DMS79 treated with DMSO at 0.1 percent for 48 hours (cell line): ENCODE measurements at places on chromosomes 6 and 20.

GRCh38 chr6:166900130-166900708 is 56.1 kb downstream of the RNASET2 start:
- DNase-seq: no peak

GRCh38 chr6:25685251-25685650 is 33.2 kb downstream of the SCGN start:
- no peak for DNase-seq

DNA sequence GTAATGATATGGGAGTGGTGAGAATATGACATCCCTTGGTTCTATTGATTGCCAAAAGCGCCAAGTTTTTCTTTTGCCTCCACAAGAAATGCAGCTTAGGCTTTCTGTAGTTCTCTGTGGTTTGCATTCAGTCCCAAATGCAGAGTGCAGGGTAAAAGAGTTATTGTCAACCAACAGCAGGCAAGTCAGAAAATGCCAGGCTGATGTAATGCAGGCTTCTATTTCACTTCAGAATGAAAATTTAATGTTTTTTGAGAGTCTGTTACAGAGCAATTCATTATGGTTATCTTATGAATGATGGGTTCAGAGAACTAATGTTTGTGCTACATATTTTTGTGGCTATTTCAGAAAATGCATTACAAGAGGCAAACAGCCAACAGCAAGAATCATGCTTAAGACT is 293.5 kb downstream of the CENPW start:
- DNase-seq: no peak

DNA sequence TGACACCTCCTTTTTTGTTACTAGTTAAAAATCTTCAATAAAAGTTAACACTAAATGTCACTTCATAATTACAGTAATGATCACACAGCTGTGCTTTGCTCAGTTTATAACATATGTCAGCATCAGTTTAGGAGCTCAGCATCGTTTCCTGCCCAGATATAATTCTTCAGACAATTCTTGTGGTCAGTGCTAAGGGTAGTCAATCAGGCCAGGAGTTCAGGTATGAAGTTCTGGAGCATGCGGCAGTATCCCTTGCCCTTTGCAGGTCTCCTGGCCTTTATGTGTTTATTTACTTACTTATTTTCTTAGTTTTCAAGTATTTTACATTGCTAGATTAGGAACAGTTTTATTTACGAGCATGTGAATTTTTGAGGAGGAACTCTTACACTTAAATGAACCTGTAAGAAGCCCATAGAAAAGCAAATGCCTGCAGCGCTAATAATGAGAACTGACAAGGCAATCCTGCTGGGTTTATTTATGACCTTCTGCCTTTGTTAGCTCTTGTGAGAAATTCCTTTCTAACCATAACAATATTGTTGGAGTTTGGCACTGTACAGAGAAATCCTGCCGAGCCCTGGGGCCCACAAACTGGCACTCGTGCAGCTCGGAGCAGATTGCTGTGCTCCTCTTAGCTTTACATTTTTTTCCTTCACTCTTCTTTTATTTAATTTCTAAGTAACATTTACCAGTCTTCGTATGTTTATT is 252.8 kb downstream of the TMEM242 start:
- peak; percentile 81 for DNase-seq

- peak; percentile 48 for DNase-seq
These were observed 12.9 kb downstream of the TGM2 start for GRCh38 chr20:38152175-38152620.

DNA sequence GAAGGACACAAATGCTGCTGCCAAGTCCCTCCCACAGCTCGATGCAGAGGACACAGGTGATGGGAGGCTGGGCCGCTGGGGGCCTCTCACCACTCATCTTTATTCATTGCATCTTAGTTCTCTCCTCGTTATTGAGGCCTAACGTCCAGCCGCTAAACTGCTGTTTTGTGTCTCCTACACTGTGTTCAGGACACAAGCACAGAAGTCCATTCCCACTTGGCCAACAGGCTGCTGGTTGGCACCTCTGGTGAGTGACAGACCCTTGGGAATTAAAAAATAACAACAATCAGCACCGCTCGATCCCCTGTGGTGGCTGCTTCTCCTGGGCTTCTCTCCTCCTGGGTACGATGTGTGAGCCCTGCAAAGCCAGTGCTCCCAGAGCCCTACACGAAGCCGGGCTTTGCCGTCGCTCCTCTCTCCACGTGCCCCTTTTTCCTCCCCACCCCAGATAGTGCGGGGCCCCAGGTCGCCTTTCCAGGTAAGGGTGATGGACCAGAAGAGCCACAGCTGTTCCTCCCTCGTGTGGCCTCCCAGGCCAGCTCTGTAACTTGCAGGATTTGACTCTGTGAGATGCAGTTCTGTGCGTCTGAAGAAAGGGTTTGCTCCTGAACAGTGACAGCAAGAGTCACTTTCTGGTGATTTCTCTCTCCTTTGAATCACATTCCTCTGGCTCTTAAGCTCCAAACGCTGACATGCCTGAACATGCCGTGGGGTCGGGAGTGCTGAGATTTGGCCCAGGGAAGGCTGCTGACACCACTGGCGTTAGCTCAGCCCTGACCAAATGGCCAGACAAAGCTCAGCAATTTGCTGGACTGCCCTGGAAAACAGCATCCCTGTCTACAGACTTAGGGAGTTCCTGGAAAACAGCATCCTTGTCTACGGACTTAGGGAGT is 59.3 kb downstream of the DLL1 start:
- DNase-seq: no peak

- DNase-seq: no peak
These were observed 268.6 kb downstream of the DLL1 start for GRCh38 chr6:170022291-170022722.

- no peak for DNase-seq
These were observed 96.8 kb downstream of the ARMC2 start for GRCh38 chr6:108944707-108945680.

DNA sequence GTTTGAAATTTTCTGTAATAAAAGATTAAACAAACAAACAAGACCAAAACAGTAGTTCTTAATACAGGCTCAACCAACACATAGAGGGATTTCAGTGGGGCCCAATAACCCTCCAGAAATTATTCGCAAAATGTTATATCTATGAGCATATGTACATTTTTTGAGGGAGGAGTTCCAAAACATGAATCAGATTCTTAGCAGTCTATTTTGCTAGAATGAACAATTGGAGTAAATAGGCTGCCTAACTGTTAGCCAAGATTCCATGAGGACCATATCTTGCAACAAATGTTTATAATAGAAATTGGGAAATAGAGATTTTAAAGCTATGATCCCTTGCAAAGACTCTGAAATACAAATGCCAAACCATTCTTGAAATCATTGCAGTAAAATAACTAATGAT is 186.3 kb downstream of the AKAP7 start:
- no peak for DNase-seq

DNA sequence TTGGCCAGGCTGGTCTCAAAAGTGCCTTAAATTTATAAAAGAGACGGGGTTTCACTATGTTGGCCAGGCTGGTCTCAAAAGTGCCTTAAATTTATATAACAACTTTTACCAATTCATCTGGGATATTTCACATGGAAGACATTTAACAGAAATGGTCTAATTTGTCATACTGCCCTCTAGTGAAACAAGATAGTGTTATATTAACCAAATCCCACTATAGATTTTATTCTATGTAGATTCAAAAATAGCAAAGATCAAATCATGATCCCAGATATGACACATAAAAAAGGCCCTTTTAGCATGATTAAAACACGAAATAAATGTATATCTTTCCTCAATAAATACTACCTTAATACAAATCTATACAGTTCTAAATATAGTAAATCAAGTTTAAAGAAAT is 102.8 kb upstream of the TFAP2D start:
- no peak for DNase-seq

DNA sequence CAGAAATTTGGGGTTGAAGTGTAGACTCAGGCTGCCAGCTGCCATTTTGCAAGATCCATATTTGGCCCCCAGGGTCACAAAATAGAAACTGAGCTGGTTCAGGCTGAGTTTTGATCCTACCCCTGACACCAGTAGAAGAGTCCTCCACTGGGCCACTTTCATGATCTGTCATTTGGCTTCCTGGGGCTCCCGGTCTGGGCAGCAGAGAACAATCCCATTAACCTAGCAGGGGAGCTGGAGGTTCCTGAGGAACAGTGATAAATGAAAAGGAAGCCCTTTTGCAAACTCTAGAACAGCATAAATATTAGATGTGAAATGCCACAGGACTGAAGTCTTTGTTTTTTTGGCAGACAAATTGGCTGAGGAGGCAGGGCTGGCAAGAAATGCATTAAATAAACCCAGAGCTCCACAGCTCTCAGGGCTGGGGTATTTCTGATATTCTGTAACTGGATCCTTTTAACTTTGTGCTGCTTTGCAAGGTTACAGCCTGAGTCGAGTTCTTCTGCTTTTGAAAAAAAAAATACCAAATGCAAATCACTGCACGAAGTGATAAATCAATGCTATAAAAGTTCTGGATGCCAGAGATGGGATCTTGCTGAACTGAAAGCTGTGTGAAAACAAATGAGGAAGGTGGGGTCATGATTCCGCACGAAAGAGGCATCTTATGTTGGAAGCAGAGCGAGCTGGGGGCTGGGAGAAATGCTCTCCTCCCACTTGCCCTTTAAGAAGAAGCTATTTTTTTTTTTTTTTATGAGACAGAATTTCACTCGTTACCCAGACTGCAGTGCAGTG is 64.4 kb downstream of the SULF2 start:
- no peak for DNase-seq

- no peak for DNase-seq
These were observed 151.0 kb upstream of the INSM1 start for GRCh38 chr20:20216941-20217340.

- no peak for DNase-seq
These were observed 91.0 kb downstream of the PPP1R14C start for GRCh38 chr6:150233843-150234269.

- DNase-seq: no peak
These were observed 1.7 kb upstream of the CST4 start for GRCh38 chr20:23690581-23690980.

DNA sequence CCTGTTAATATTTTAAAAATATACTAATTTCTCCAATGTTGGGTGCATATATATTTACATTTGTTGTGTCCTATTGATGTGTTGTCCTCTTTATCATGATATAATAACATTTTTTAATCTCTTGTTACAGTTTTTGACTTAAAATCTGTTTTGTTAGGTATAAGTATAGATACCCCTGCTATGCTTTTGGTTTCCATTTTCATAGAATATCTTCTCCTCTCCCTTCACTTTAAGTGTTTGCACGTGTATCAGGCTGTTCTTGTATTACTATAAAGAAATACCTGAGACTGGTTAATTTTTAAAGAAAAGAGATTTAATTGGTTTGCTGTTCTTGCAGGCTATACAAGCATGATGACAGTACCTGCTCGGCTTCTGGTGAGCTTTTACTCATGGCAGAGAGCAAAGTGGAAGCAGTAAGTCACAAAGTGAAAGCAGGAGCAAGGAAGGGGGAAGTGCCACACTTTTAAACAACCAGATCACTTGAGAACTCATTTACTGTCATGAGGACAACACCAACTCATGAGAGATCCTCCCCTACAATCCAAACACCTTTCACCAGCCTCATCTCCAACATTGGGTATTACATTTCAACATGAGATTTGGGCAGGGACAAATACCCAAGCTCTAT is 340.5 kb upstream of the SYNCRIP start:
- no peak for DNase-seq

DNA sequence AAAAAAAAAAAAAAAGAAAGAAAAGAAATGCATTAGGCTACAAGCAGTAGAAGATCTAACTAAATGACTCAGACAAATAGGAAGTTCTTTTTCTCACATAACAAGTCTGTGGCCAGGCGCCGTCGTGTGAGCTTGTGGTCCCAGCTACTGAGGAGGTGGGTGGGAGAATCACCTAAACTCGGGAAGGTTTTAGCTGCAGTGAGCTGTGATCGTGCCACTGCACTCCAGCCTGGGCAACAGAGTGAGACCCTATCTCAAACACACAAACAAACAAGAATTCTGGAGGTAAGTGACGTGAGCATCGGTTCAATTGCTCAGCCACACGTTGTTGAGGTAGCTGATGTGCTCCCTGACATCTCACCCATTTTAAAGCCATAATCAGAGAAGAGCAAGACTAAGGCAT is 37.9 kb upstream of the SLC23A2 start:
- DNase-seq: no peak

DNA sequence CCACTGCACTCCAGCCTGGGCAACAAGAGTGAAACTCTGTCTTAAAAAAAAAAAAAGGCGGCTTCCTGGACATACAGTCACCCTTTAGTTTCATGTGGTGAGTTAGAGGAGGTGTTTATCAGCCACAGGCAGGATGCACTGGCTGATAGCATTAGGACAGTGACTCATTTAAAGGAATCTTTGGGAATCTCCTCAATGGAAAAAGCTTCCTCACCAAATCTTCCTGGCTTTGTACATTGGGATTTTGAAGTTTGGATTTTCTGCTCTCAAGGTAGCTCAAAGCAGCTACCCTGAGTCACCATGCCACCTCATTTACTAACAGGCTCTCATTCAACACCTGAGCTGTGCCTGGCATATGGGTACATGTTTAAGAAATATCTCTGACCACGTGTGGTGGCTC is 20.2 kb downstream of the PRPH2 start:
- no peak for DNase-seq

- DNase-seq: no peak
These were observed 16.1 kb downstream of the FBXL4 start for GRCh38 chr6:98931696-98932095.

GRCh38 chr20:1930165-1930564 is 35.0 kb downstream of the SIRPA start:
- no peak for DNase-seq

DNA sequence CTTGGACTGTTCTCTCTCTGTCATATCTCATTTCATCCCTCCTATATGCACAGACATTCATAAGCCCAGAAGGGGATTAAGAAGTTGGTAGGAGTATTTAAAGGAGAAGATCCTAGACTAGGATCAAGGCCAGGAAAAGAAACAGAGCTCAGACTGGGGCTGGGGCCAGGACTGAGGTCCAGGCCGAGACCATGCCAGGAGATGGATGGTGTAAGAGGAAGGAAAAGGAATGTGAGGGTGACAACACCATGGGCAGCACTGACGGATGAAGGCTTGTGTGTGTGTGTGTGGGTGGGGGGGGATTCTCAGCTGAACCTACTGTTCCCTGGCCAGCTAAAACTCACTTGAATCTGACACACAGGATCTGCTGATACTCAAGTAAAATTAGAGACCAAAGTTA is 182.1 kb downstream of the KIF6 start:
- no peak for DNase-seq

DNA sequence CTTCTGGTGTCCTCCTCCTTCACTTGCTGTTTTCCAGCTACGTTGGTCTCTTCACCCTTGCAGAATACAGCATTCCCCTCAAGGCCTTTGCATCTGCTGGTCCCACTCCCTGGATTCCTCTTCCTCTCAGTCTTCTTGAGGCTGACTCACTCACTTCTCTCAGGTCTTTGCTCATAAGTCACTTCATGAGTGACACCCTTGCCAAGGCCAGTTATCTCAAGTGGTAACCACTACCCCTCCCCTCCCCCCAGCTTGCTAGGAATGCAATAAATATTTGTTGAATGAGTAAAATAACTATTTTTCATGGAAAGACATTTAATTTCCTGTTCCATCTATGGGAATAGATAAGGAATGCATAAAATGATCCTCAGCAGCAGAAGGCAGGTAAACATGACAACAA is 131.7 kb downstream of the PLCB4 start:
- no peak for DNase-seq
